ENCODE measurements at places on chromosomes 12 and 14. TPM values are rescaled to one million over a fixed set of nuclear protein-coding genes. Genes with fewer than 3 reads are reported as not detected.

- peaks cover 17% of the 10 kb centered on the region for H3K4me1 ChIP-seq
- H3K27ac ChIP-seq: no peak overlapping the region
- H3K36me3 ChIP-seq: no peaks in the 10 kb centered on the region
- H3K4me3 ChIP-seq: no peak overlapping the region
- DNase-seq: peak; percentile 61
Observed at GRCh38 chr14:61444215-61444768, 122.9 kb downstream of the PRKCH start.

DNA sequence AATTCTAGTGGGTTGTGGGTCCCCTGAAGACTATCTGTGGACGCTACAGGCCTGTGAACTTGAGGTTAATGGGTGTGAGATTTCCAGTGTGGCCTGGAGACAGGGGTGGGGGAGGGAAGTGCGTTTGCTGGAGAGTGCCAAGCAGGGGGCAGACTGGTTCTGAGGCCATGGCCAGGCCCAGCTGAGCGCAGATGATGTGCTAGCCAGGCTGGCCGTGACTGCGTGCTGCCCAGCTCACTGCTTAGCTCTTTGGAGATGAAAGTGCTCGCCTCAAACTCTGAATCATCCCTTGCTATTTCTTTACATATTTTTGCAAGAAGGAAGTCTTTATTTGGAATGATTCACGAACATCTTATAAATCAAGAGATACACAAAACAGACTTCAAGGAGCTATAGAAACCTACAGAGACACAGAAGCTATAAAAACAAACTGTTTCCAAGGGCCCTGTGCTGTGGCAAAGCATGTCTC lies 75.2 kb upstream of the PLEKHG3 start:
- no peaks in the 10 kb centered on the region for H3K27me3 ChIP-seq
- no peak overlapping the region for H3K4me3 ChIP-seq
- no peaks in the 10 kb centered on the region for H3K36me3 ChIP-seq
- DNase-seq: no peak

GRCh38 chr12:78407722-78408121 lies 456.9 kb upstream of the SYT1 start:
- H3K27ac ChIP-seq: no peak overlapping the region
- no peaks in the 10 kb centered on the region for H3K36me3 ChIP-seq
- DNase-seq: no peak
- H3K4me3 ChIP-seq: no peak overlapping the region

DNA sequence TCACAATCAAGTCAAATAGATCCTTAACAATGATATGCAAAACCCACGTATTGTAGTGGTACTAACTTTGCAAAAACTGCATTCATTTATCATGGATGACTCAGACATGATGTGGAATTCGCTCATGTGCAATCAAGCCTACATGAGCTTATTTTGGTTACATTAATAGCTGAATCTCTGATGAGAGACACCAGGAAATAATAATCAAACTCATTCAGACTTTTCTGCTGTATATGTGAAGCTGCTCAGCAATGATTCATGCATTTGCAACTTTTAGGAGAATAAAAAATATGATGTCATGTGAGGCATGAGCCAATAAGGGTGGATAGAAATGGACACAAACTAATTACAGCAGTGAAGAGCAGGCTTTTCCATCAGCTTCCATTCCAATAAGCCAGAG lies 1075.8 kb upstream of the TMEM132C start:
- no peaks in the 10 kb centered on the region for H3K4me1 ChIP-seq
- DNase-seq: no peak
- no peak overlapping the region for H3K27ac ChIP-seq
- no peaks in the 10 kb centered on the region for H3K36me3 ChIP-seq
- H3K27me3 ChIP-seq: peaks cover 5% of the 10 kb centered on the region
- H3K4me3 ChIP-seq: no peak overlapping the region

Gene PIANP
- not detected for total RNA-seq
